Glutamatergic neuron (in vitro differentiated cells): ENCODE measurements at places on chromosomes 1 and 21.
A peak's percentile ranks its signal among the peaks of the same experiment; 100 is the strongest.

DNA sequence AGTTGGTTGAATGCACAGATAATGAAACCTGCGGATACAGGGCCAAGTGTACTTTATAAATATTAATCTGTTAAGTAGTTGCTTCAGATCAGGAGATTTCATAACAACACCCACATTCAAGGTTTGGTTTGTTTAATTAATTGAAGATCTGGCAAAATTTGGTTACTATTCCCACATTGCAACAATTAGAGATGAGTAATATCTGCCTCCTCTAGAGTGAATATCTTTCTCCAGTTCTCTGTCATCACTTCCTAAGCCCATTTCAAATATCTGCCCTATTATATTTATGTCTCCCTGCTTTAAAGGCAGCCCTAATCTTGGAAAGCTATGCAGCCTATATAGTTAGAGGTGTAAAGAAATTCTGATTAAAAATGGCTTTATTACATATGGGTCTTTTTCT lies 61.4 kb downstream of the PPP2R5A start:
- DNase-seq, result no peak

- DNase-seq, result no peak
Observed at GRCh38 chr1:72637593-72637992, 355.3 kb upstream of the NEGR1 start.

- peak; percentile 21 for DNase-seq
Observed at GRCh38 chr1:70034403-70034802, 171.0 kb downstream of the LRRC40 start.

GRCh38 chr1:226438007-226438406 lies 30.1 kb upstream of the PARP1 start:
- no peak for DNase-seq

GRCh38 chr1:15918962-15919715 lies 56.8 kb downstream of the ZBTB17 start:
- DNase-seq, result no peak

DNA sequence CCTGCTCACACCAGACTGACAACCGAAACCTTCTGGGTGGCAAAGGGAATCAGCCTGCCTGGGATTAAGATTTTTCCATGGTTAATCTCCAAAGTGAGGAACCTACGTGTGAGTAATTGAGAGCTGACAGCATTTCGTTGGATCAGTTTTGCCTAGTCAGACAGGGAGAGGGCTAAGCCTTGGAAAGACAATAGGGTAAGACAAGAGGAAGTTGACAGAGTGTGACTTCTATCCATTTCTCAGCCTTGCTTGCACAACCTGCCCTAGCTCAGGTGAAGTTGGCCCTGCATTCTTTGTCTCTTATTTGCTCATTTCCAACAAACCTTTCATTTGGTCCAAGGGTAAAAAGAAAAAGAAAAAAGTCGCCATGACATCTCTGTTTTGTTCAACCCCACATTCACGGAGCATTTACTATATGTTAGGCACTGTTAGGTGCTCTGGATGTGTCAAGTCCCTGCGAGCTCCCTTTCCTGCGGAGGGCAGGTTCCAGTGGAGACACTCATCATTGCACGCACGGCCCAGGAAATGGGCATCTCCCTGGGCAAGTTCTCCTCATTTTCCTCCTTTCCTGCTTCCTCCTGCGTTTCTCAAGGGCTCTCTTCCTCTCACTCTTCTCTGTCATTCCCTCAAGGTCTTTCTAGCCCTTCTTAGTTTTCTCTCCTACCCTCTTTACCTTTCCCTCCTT lies 23.3 kb downstream of the KIRREL1 start:
- DNase-seq, result no peak

DNA sequence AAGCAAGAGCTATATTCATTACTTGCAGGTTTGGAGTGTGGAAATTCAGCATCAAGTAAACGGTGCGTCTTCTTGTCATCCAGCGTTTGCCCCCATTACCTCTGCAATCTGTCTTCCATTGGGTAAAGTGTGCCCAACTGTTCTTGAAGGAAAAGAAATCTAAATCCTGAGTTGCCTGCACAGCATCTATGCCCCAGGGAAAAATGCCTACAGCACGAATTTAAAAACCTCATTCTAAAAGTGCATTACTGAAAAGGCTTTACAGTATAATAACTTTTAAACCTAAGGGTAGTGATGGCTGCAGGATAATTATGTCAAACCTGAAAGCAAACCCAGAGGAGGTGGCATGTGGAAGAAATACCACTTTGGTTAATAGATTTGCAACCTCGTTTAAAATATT lies 37.2 kb downstream of the KCNK1 start:
- DNase-seq, result no peak

DNA sequence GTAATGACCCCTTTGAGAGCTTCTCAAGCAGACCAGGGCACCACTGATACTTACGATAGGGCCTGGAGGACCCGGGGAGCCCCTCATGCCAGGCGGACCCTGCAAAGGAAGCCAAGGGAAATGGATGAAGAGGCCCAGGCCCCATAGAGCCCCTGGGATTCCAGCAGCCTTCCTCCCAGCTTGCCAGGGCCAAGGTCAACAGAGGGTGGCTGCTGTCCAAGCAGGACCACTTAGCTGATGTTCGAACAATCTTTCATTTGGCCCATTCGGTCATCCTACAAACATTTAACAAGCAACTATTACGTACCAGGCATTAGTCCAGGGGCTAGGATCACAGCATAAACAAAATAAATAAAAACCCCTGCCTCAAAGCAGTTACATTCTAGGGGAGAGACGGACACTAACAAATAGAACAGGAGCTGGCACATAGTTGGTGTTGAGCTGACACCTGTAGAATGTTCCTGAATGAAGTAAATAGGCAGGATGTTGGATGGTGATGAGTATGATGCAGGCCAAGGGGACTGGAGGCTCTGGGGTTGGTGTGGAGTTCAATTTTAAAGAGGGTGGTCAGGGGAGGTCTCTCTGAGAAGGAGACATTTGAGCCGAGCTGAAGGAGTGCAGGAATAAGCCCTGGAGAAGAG lies 27.0 kb upstream of the PEF1 start:
- no peak for DNase-seq

GRCh38 chr1:108643492-108644335 lies 17.2 kb downstream of the HENMT1 start:
- DNase-seq, result no peak

GRCh38 chr1:172585348-172585747 lies 52.4 kb downstream of the SUCO start:
- no peak for DNase-seq

DNA sequence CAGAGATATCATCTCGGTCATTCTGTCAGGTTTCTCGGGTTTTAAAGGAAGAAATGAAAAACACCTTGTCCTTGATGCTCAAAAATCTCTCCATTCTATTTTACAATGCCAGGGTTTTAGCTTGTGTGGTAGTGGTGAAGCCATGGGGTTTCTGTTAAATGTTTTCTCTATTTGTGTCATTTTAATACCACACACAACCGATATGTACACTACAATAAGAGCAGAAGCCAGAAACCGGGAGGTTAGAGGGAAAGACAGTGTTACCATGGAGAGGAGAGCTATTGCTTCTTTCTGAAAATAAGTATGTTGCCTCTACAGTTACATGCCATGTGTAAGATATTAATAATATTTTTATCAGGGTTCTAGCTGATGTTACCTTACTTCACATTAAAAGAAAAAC lies 2.8 kb downstream of the SLC35D1 start:
- no peak for DNase-seq

- DNase-seq, result no peak
Observed at GRCh38 chr1:244397131-244397530, 54.6 kb downstream of the ADSS2 start.

- DNase-seq, result no peak
Observed at GRCh38 chr1:229879746-229880145, 187.3 kb upstream of the GALNT2 start.

GRCh38 chr1:173406783-173407230 lies 70.3 kb upstream of the PRDX6 start:
- no peak for DNase-seq

DNA sequence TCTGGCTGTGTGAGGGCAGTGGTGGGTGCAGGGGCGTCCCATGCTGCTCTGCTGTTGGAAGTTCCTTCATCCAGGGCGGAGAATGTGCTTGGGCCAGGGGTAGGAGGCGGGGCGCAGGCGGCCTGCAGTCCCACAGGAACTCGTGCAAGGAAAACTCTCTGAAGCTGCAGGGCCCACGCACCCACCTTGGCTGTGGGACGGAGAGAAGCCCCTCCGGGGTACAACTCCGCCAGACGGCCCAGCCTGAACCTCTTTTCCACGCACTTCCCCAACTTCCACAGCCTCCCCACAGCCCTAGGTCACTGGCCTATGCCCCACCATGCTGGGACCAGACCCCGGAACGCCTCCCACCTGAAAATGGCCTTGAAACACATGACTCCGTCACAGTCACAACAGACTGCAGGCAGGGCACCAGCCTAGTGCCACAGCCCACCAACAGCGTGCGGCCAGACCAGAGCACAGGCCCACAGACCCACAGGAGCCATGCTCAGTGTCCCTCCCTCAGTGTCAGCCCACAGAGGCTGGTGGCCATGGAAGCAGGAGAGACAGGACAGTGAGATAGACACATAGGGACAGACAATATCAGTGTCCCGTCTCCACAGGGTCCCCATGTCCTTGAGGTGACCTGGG lies 47.8 kb downstream of the WNT9A start:
- DNase-seq, result peak; percentile 18

- no peak for DNase-seq
Observed at GRCh38 chr1:160431571-160431970, 31.2 kb downstream of the VANGL2 start.

GRCh38 chr1:163426505-163427251 lies 104.9 kb downstream of the NUF2 start:
- no peak for DNase-seq

GRCh38 chr1:203216274-203217138 lies 13.0 kb downstream of the CHIT1 start:
- DNase-seq, result peak; percentile 60

DNA sequence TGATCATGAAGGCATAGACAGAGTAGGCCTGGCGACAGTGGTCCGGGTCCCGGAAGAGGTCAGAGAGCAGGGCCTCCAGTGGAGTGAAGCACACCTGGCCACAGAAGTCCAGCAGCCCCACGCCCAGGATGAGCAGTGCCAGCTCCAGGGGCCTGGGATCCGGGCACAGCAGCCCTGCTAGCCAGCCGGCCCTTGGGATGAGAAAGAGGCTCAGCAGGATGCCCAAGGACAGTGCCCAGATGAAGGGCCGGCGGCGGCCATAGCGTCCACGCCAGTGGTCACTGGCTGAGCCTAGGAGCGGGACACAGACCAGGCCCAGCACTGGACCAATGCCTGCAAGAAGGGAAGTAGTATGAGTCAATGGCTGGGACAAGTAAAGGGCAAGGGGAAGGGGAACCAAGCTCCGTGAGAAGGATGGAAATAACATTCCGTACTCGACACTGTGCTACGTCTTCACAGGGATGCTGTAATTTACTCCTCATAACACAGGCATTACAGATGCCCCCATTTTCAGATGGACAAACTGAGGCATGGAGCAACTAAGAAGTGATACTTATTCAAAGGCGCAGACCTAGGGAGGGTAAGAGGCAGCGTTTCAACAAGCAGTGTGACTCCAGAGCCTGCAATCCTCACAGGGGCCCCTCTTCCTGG lies 16.9 kb downstream of the SLC45A3 start:
- no peak for DNase-seq

DNA sequence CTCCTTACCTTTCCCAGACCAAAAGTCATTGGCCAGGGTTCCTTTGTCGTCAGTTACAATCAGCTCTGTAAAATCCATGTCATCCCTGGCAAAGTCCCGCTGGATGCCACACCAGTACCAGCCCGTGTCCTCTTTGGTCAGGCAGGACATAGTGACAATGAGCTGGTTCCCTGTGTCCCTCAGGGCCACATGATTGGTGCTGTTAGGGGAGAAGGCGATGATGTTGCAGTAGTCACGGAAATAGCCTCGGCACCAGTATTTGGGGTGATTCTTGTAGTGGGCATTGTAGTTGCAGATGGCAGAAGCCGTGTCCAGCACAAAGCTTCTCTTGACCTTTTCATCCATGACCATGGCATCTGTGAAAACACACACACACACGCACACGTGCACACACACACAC lies 14.8 kb downstream of the ADORA3 start:
- no peak for DNase-seq

GRCh38 chr1:226611301-226611700 lies 62.7 kb downstream of the STUM start:
- DNase-seq, result no peak

DNA sequence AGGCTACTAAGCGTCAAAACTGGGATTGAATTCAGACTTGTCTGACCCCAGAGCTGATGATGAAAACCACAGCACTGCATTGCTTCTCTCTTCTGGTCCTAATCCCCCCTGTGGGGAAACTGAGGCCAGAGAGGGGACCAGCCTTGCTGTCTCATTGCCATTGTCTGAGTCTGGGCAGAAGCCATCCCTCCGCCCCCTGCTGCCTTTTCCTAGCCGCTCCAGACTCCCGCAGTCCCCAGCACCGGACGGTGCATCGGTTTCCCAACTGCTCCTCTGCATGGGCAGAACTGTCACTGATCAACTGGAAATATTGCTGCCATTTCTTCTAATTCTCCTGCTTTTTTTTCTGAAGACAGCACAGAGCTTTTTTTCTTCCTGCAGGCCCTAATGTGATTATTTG lies 157.4 kb downstream of the ACTL8 start:
- no peak for DNase-seq

DNA sequence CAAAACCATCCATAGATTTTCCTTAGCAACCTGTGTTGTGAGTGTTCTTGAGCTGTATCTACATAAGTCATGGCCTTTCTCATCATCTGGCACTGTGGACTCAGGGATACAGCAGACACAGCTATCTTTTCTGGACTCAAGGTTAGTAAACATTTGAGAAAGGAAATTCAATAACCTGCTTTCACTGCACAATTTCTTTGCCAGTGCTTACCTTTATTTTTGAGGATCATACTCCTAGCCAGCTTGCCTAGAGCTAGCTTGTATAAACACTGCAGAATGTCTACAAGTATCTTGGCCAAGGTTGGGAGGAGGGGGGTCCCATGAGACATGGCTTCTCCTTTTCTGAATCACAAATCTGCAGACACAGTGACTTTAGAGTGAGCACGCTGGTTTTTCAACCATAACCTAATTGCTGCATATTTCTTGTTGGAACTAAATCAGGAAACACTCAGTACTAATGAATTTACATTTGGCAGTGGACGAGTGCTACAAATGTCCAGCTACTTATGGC lies 27.2 kb downstream of the ADAMTS5 start:
- DNase-seq, result peak; percentile 35

- DNase-seq, result no peak
Observed at GRCh38 chr1:227225715-227226346, 92.5 kb downstream of the CDC42BPA start.

DNA sequence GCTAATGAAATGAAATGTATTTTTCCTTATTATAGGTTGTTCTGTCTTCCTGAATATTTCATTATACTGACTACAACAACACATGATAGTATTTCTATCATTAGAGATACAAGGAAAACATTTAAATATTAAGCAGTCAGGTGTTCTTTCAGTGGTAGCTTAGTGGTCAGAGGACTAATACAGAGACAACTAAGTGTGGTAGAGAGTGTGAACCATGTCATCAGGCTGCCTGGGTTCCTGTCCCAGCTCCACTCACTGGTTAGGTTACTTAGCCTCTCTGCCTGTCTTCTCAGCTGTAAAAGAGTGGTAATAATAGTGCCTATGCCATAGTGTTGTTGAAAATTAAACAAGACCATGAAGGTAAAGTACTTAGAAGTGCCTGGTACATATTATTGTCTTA lies 3.9 kb downstream of the UAP1 start:
- no peak for DNase-seq

GRCh38 chr21:26136671-26137070 lies 33.9 kb downstream of the APP start:
- no peak for DNase-seq

GRCh38 chr1:41427916-41428737 lies 56.4 kb downstream of the EDN2 start:
- DNase-seq, result no peak
